ENCODE measurements at places on chromosomes 1 and 21. TPM values are rescaled to one million over a fixed set of nuclear protein-coding genes. Genes with fewer than 3 reads are reported as not detected.

Gene GNG4
- 0.79 TPM for polyA plus RNA-seq

- DNase-seq, result no peak
- no peak overlapping the region for H3K27ac ChIP-seq
- H3K27me3 ChIP-seq, result no peaks in the 10 kb centered on the region
- no peaks in the 10 kb centered on the region for H3K4me1 ChIP-seq
- H3K36me3 ChIP-seq, result no peaks in the 10 kb centered on the region
Measured at GRCh38 chr1:226772446-226773139, 33.5 kb upstream of the ITPKB start.

DNA sequence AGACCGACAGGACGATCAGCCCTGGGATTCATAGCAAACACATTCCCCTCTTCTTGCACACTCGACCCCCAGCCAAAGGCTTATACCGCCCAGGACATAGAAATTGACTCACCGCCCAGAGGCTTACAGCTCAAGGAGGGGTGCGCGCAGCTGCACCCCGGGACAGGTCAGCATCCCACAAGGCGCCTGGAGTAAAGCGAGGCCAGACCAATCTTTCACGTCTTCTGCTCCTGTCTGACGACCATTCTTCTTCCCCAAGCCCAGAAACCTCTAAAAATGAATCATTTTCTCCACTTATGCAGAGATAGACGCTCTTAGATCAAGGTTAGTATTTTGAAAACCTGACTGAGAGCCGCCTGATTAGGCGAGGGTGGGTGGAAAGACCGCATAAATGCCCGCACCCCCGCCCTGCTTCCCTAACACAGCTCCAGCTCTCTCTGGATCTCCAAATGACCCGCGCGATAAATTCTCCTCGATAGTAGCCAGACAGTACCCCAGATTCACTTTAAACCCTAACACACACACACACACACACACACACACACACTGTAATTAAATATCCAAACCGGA is 1.9 kb upstream of the LHX8 start:
- peaks cover 100% of the 10 kb centered on the region for H3K27me3 ChIP-seq
- H3K4me1 ChIP-seq, result peaks cover 23% of the 10 kb centered on the region
- no peak overlapping the region for H3K27ac ChIP-seq
- H3K4me3 ChIP-seq, result no peak overlapping the region

Gene ZSWIM5
- 0.34 TPM for polyA plus RNA-seq

GRCh38 chr1:91217911-91218310 is 186.7 kb downstream of the HFM1 start:
- DNase-seq, result no peak
- no peaks in the 10 kb centered on the region for H3K4me1 ChIP-seq
- no peak overlapping the region for H3K4me3 ChIP-seq
- no peaks in the 10 kb centered on the region for H3K27me3 ChIP-seq

- peaks cover 32% of the 10 kb centered on the region for H3K4me1 ChIP-seq
- peak overlapping the region; percentile 92 for H3K27ac ChIP-seq
- no peaks in the 10 kb centered on the region for H3K27me3 ChIP-seq
- H3K4me3 ChIP-seq, result peak overlapping the region; percentile 15
- DNase-seq, result peak; percentile 95
Measured at GRCh38 chr1:108830119-108831008, 26.5 kb downstream of the AKNAD1 start.

Gene OR2G6
- polyA plus RNA-seq, result not detected

DNA sequence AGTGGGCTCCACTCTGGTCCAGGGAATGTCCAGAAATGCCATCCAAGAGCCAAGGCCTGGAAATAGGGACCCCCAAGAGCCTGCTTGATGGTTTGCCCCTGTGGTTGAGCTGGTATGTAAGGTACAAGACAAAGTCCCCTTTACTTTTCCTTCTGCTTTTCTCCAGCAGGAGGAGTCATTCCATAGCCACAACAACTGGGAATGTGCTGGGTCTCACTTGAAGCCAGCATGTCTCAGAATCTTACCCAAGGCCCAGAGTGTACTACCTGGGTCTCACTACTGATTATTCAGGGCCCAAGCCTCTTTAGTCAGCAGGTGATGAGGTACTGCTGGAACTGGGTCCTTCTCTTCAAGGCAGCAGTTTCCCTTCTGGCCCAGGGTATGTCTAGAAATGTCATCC is 62.1 kb upstream of the CD55 start:
- no peak overlapping the region for H3K27ac ChIP-seq
- H3K4me3 ChIP-seq, result no peak overlapping the region
- no peaks in the 10 kb centered on the region for H3K36me3 ChIP-seq
- DNase-seq, result no peak
- no peaks in the 10 kb centered on the region for H3K27me3 ChIP-seq
- H3K4me1 ChIP-seq, result no peaks in the 10 kb centered on the region

DNA sequence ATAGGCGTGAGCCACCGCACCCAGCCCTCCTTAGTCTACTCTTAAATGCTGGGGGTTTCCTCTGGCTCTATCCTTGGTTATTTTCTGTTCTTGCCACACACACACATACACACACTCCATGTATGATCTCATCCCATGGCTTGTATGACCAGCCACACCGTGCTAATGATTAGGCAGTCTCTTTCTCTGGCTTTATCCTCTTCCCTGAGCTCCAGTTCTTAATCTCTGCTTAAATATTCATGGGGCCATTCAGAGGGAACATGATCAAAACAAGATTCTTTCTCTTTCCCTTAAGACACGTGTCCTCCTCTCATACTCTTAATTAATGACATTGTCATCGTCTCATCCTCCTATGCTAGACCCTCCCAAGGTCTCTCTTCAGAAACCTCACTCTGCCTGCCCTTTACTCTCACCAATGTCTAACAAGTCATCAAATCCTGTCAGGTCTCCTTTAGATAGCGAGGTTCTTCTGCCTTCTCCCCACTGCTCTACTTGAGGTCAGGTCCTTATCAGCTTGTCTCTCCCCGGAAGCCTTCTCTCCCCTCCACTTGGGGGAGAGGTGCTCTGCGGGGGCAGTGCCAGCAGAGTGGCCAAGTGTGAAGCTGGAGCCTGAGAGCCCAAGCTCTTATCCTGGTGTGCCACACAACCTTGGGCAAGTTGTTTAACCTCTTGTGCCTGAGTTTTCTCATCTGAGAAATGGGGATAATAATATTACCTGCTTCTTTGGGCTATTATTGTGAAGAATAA is 83.0 kb upstream of the GNG12 start:
- H3K36me3 ChIP-seq, result no peaks in the 10 kb centered on the region
- no peak overlapping the region for H3K4me3 ChIP-seq
- H3K27me3 ChIP-seq, result no peaks in the 10 kb centered on the region
- no peak for DNase-seq

DNA sequence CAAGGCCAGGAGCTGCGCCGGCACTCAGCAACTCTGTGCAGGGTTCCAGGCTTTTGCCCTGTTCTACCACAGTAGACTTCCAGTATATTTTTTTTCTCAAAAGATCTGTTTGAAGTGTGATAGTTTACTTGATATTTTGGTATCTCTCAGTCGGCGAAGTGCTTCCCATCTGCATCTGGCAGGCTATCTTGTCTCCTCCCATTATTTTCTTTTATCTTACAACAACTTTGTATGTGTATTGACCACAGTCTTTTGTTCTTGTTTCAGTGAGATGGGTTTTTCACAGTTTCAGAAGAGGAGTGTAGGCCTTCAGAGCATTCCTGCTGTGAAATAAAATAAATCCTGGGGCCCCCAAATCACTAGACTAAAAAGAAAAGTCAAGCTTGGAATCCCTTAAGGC is 292.9 kb downstream of the PTGER3 start:
- H3K36me3 ChIP-seq, result no peaks in the 10 kb centered on the region
- no peaks in the 10 kb centered on the region for H3K27me3 ChIP-seq
- no peak overlapping the region for H3K4me3 ChIP-seq
- no peak for DNase-seq

Gene HSD3B1
- polyA plus RNA-seq, result not detected

DNA sequence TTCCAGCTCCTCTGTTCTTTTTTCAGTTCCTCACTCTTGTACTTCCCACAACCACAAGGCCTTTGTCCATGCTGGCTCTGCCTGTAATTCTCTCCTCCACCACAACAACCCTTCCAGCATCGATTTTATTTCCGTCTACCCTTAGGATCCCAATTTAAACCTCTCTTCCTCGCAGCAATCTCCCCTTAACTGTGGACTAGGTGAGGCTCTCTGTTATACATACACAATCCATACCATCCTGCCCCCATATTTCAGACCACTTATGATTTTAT is 90.4 kb upstream of the ZC3H11B start:
- no peaks in the 10 kb centered on the region for H3K4me1 ChIP-seq
- no peak for DNase-seq
- no peak overlapping the region for H3K27ac ChIP-seq
- no peak overlapping the region for H3K4me3 ChIP-seq
- H3K36me3 ChIP-seq, result no peaks in the 10 kb centered on the region

DNA sequence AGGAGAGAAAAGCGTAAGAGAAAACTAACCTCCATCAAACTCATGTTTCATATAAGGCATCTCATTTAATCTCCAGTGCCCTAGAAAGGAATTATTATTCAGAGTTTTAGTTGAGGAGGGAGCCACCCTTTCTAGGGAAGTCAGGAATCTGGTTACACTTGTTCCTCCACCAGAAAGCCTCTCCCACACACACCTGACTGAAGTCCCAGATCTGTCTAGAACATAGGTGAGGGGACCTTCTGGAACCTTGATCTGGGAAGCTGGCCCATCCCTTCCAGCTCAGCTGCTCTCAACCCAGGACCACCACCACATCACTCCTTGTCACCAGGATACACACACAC is 1.9 kb upstream of the DENND2D start:
- H3K4me3 ChIP-seq, result no peak overlapping the region
- H3K4me1 ChIP-seq, result peaks cover 9% of the 10 kb centered on the region
- H3K36me3 ChIP-seq, result no peaks in the 10 kb centered on the region
- no peak overlapping the region for H3K27ac ChIP-seq

- H3K4me1 ChIP-seq, result peaks cover under 1% of the 10 kb centered on the region
- H3K27ac ChIP-seq, result no peak overlapping the region
- H3K36me3 ChIP-seq, result no peaks in the 10 kb centered on the region
- H3K4me3 ChIP-seq, result no peak overlapping the region
Measured at GRCh38 chr1:21775985-21776562, 6.9 kb downstream of the USP48 start.

GRCh38 chr1:13735168-13735930 is 35.4 kb downstream of the PRDM2 start:
- H3K4me1 ChIP-seq, result peaks cover 5% of the 10 kb centered on the region
- no peak for DNase-seq
- H3K4me3 ChIP-seq, result no peak overlapping the region
- no peak overlapping the region for H3K27ac ChIP-seq

DNA sequence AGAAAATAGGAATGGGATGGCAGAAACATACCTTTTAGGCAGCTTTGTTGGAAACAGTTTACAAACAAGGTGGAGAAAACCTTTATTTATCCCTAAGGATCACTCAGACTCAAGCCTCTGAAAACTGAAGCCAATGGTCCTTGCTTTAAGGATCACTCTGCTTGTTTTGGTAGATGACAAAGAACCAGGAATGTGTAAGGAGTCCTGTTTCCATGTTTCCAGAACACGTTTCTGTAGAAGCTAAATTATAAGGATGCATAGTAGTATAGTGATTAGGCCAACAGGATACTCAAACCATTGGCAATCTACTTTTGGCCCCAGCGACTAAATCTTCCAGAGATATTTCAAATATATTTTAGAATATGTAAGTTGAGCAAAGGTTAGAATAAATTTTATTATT is 149.1 kb upstream of the HP1BP3 start:
- H3K4me1 ChIP-seq, result no peaks in the 10 kb centered on the region
- H3K36me3 ChIP-seq, result peaks cover 5% of the 10 kb centered on the region
- H3K27ac ChIP-seq, result no peak overlapping the region
- no peaks in the 10 kb centered on the region for H3K27me3 ChIP-seq
- no peak for DNase-seq

Gene CAPN2
- 96.0 TPM for polyA plus RNA-seq

Gene KCNJ9
- polyA plus RNA-seq, result 0.16 TPM

DNA sequence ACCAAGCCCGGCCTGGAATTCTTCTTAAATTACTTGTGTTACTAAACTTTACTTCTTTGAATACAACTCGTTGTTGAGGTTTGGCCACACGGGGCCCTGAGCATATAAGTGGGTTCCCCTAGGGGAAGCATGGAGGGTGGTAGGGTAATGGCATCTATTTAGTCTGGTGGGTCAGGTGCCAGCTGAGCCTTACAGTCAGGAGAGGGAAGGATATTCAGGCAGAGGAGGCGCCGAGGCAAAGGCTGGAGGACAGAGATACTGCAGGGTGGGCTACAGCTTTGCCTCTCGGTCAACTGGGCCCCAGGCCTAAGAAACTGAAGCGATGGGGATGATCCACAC is 424 bp upstream of the NECAP2 start:
- H3K36me3 ChIP-seq, result peaks cover 25% of the 10 kb centered on the region
- no peaks in the 10 kb centered on the region for H3K27me3 ChIP-seq
- no peak for DNase-seq
- H3K4me3 ChIP-seq, result peak overlapping the region; percentile 86
- H3K4me1 ChIP-seq, result peaks cover 13% of the 10 kb centered on the region
